Central memory CD4-positive, alpha-beta T cell (primary cell): ENCODE measurements at places on chromosomes 4 and X.
A peak's percentile ranks its signal among the peaks of the same experiment; 100 is the strongest.

DNA sequence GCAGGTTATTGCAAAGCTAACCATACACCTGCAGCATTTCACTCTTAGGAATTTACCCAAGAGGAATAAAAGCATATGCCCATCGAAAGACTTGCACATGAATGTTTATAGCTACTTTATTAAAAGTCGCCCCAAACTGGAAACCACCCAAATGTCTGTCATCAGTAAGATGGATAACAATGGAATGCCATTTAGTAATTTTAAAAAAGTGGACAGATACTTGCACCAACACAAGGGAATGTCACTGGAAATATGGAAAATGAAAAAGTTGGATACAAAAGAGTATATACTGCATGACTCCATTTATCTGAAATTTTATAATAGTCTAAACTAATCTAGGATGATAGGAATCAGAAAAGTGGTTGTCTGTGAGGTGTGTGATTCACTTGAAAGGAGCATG is 12.9 kb downstream of the GK start:
- no peak for DNase-seq

DNA sequence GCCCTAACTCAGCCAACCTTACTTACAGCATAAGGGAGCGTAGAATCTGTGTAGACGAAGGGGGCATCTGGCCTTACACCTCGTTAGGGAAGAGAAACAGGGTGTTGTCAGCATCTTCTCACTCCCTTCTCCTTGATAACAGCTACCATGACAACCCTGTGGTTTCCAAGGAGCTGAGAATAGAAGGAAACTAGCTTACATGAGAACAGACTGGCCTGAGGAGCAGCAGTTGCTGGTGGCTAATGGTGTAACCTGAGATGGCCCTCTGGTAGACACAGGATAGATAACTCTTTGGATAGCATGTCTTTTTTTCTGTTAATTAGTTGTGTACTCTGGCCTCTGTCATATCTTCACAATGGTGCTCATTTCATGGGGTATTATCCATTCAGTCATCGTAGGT is 14.6 kb downstream of the PLP1 start:
- no peak for DNase-seq

- DNase-seq, result no peak
Measured at GRCh38 chr4:1405254-1405635, 997 bp downstream of the NKX1-1 start.

DNA sequence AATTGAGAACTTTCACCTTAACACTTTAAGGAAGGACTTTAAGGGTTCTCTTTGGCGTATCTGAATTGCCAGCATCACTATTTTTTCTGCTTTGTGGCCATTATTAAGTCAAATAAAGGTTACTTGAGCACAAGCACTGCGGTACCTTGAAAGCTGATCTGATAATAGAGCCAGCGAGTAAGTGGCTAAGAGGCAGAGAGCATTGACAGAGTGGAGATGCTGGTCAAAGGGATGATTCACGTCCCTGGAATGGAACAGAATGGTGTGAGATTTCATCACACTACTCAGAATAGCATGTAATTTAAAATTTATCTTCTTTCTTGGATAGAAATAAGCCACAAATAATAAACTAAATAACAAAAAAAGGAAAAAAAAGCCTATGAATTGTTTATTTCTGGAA is 57.1 kb upstream of the NPFFR2 start:
- no peak for DNase-seq

- no peak for DNase-seq
Measured at GRCh38 chr4:89539374-89539773, 231.8 kb upstream of the GPRIN3 start.

GRCh38 chr4:16169490-16169889 is 56.8 kb downstream of the TAPT1 start:
- DNase-seq, result no peak

GRCh38 chrX:63656871-63657580 is 128.0 kb downstream of the ARHGEF9 start:
- no peak for DNase-seq

DNA sequence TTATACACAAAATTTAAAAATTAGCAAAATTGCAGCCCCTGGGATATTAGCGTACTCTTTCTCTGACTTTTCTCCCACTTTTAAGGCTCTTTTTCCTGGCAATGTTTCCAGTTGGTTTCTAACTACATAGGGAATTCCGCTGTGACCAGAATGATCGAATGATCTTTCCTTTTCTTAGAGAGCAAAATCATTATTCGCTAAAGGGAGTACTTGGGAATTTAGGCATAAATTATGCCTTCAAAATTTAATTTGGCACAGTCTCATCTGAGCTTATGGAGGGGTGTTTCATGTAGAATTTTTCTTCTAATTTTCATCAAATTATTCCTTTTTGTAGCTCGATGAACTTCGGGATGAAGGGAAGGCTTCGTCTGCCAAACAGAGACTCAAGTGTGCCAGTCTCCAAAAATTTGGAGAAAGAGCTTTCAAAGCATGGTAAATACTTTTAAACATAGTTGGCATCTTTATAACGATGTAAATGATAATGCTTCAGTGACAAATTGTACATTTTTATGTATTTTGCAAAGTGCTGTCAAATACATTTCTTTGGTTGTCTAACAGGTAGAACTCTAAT is 6.0 kb downstream of the ALB start:
- no peak for DNase-seq

- no peak for DNase-seq
Measured at GRCh38 chr4:15373363-15373762, 54.5 kb upstream of the C1QTNF7 start.

DNA sequence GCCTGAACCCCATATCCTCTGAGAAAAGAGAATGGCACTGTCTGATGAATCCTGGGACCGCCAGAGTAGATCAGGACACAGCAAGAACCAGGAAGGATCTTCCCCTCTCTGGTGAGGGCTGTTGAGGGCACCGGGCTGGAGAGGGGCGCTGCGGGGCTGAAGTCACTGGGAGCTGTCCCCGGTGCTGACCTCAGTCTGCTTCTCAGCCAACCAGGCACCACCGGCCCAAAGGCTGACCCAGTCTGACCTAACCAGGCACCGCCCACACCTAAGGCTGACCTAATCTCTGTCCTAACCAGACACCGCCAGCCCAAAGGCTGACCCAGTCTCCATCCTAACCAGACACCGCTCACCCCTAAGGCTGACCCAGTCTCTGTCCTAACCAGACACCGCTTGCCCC is 82.8 kb downstream of the CPZ start:
- no peak for DNase-seq

DNA sequence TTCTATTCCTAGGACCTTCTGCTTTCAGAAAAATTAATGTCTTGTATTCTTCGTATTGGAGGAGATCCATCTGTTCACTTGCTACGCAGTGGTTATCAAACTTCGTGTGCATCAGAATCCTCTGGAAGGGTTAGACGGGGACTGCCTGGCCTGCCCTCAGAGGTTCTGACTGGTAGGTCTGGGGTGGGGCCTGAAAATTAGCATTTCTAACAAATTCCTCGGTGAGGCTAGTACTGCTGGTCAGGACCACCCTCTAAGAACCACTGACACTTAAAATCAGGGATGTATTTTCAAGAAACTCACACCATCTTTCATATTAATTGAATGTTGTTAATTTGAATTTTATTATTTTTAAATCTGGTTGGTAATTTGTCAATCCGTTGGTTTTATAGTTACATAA is 63.0 kb downstream of the MAPK10 start:
- no peak for DNase-seq

GRCh38 chr4:109811707-109812106 is 3.9 kb upstream of the GAR1 start:
- DNase-seq, result no peak

- no peak for DNase-seq
Measured at GRCh38 chrX:152138388-152138784, at the start of gene MAGEA10. Gene MAGEA10, minus strand, starts transcription at chrX:152138577. Its CDS starts 2,957 bp downstream, at chrX:152135620.

- no peak for DNase-seq
Measured at GRCh38 chr4:139802931-139803330, 137.3 kb downstream of the MGST2 start.

- no peak for DNase-seq
Measured at GRCh38 chrX:47573341-47574075, 8.7 kb upstream of the TIMP1 start.

DNA sequence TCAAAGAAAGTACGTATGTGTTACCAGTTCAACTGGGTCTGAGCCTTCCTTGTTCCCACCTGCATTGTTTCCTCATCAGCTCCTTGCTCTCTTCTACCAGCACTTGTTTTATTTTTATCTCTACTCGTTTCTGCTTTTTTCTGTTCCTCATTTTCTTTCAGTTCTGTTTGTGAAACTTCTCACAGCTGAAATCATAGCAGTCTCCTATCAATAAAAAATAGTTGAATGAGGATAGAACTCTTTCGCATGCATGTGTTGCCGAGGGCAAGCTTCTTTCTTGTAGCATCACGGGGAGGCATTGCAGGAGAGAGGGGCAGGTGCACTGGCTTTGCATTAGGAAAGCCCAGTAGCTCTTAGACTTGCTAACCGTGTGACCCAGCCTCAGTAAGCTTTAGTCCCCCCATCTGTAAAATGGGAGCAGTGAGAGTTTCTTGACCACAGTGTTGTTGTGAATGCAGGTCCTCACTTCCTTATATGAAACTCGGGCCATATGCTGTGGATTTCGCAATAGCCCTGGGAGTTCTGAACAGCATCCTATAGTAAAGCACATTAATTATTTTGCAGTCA is 24.7 kb downstream of the OFD1 start:
- no peak for DNase-seq

DNA sequence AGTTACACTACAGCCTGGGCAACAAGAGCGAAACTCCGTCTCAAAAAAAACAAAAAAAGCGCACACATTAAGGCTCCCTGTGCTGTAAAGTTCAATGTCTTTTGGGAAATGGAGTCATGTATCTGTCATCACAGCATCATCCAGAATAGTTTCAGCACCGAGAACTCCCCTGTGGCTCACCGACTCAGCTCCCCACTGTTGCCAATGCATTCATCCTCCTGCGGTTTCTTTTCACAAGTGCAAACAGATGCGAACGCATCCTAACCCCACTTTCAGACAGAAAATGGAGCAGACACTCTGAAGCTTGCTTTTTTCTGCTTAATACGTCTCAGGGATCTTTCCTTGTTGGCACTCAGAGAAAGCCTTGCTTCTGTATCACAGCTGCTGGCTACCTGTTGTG is 13.8 kb upstream of the SH3TC1 start:
- no peak for DNase-seq

GRCh38 chr4:61950625-61951024 is 750.5 kb downstream of the ADGRL3 start:
- no peak for DNase-seq

DNA sequence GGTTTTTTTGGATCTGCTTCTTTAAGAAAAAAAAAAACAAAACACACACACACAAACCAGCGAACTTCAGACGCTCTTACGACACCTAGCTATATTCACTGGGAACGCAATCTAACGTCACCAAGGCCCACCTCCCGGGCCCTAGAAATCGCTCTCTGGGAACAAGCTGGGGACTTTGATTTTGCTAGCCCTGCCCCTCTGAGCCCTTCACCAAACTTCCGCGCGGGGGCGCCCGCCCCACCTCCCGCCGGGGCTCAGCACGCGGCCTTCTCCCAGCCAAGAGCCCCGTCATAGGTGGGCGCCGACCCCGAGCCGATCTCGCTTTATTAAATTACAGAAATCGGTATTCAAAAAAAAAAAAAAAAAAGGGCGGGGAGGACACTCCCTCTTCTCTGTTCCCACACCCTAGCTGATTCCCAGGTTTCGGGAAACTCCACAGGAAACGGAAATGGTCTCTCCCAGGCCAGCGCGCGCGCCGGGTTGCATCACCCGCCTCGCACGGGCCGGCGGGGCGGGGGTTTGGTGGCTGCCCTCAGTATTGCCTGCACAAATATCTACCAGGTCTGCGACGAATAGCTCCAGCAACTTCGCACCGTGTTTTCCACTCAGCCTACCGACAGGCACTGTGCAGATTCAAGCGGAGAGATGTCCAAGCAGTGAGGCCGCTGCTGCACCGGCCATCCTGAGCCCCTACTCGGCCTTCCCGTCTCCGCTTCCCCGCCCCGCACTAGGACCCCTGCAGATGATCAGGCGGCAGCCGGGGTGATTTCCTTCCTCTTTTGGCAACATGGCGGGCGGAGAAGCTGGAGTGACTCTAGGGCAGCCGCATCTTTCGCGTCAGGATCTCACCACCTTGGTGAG is at the start of gene EIF2S3:
EIF2S3 (plus strand) TSS at position 775 of the 861 bp plus-strand sequence; CDS start at position 788, 13 bp downstream.
- DNase-seq, result peak; percentile 95

- no peak for DNase-seq
Measured at GRCh38 chr4:90597927-90598326, 470.7 kb downstream of the CCSER1 start.

DNA sequence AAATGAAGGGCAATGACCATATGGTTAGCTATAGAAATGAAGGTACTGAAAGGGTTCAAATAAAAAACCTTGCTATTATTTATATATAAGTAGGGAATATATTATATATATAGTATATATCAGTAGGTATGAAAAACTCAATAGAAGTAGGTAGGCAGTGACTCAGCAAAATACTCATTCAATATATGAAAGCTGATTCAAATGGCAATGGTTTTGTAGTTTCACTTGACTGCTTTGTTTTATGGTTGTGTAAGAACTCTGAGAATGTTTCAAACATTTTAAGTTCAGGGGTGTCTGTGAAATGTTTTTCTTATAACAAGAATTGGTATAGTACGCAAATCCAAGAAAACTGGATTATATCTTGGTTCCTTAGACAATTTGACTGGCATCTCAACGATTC is 4.1 kb downstream of the ZNF280C start:
- no peak for DNase-seq

DNA sequence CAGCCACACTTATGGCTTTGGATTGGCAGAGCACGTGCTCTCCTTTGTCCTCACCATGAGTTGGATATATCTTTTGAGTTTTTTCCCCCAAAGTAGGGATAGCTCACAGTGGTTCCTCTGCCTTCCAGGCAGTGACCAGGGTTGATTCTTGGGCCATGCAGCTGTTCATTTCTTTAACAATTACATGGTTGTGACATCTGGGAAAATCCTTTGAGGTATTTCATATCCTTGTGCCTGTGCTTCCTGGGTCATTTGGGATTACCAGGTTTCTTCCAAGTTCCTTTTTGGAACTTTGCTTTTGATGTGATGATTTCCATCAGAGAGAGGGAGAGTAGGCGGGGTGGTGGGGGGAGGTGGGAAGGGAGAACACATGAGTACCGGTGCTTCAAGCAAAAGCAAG is 15.6 kb downstream of the BCORL1 start:
- no peak for DNase-seq

DNA sequence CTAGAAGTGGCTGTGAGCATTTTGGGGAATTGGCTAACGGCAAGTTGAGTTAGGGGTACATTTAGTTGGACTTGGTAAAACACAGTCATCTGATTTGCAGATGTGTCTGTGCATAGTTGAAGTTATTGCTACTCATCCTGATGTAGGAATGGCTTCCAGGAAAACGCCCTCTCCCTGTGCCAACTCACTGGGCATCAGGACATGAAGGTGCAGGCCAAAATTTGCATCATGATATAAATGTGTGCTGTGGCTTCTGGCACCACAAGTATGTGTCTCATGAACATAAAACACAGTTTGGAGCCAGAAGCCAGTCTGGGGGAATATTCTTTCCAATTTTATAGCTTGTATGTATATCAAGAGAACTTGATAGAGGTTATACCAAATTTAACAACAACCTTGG is 54.2 kb upstream of the CBR4 start:
- no peak for DNase-seq

DNA sequence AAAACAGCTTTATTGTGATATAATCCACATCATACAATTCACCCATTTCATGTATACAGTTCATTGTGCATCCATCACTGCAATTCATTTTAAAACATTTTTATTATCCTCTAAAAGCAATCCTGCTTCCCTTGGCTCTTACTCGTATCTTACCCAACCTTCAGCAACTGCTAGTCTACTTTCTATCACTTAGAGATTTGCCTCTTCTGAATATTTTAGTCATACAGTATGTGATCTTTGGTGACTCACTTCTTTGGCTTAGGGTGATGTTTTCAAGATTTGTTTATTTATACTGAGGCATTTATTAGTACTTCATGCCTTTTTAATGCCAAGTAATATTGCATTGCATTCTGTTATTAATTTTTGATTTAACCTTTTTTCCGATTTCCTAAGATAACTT is 15.0 kb upstream of the MSMO1 start:
- no peak for DNase-seq
